ENCODE measurements at places on chromosomes 11 and 22.

DNA sequence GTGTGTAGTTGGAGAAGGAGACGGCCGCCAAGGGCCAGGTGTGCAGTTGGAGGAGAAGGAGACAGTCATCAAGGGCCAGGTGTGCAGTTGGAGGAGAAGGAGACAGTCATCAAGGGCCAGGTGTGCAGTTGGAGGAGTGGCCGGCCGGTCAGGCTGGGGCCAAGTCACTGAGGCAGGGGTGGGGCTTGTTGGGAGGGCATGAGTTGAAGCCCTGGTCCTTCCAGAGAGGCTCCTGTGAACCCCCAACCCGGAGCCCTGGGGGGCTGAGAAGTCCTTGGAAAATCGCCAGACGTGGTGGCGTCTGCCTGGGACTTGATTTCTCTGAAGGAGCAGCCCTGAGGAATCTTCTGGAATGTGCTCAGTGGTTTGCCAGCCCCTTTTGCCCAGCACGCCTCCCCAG is 1320.5 kb downstream of the BRD1 start:
- no peak for DNase-seq

DNA sequence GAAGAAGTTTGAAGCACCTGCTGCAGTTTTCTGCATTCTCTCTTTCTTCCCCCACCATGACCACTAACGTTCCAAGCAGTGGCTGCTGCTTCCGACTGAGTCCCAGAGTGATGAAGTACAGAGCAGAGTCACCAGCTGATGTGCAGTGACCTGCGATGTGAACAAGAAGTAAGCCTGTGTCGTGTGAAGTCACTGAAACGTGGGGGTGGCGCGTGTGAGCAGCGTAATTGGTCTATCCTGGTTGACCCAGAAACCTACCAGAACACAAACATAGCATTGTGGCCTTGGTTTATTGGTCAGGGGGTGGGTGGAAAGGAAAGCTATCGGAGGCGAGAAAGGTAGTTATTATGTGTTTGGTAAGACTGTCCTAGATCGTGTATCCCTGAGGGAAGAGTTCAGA is 3.5 kb downstream of the KRTAP5-7 start:
- DNase-seq: no peak

GRCh38 chr11:997907-998306 is 38.6 kb downstream of the MUC6 start:
- no peak for DNase-seq

GRCh38 chr22:50027639-50028537 is 15.3 kb upstream of the IL17REL start:
- no peak for DNase-seq

GRCh38 chr11:67248653-67249052 is 17.6 kb upstream of the GRK2 start:
- no peak for DNase-seq

DNA sequence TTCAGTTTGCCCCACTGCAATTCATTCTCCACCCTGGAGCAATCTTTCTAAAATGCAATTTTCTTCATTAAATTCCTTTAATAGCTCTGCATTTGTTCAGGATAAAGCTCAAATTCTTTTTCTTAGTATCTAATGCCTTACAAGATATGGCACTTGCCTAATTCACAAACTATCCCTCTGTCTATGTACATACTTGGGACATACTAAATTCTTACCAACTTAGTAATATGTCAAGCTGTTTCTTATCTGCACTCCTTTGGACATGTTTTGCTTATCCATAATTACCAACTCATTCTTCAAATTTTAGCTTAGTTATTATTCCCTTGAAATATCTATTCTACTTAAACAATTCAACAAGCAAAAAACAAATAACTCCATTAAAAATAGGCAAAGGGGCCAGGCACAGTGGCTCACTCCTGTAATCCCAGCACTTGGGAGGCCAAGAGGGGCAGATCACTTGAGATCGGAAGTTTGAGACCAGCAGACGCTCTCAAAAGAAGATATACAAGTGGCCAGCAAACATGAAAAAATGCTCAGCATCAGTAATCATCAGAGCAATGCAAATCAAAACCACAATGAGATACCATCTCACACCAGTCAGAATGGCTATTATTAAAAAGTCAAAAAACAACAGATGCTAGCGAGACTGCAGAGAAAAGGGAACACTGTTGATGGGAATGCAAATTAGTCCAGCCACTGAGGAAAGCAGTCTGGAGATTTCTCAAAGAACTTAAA is 96.9 kb downstream of the FAM76B start:
- DNase-seq: no peak

DNA sequence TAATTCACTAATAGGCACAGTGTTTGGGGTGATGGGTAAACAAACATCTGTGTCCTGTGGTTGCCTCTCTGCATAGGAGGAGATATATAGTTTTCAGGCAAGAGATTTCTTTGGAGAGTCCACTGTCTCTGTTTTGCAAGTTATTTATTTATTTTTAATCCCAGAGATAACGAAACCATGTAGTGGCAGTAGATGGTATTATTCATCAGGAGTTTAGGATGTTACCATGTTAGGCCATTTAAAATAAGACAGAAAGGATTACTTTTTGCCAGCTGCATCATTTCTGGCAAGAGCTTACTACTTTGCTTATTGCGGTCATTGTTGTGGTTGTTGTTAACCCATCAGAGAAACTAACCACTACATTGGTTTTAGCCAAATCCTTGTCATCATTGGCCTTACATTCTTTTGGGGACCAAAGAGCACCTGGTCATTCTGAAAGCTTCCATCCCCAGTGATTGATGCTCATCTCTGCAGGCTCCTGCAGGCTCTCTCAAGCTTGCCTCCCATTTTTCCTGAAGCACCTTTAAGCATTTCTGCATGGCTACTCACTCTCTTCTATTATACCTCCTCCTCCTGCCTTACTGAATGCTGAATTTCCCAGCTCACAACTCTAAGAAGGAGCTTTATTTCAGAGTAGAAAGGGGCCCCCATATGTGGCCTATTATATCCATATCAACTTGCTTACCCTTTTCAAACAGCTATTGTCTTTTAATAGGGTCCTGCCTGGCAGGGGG is 84.4 kb downstream of the CSTPP1 start:
- DNase-seq: no peak

- DNase-seq: no peak
Observed at GRCh38 chr11:46391578-46392420, at the start of gene CHRM4. Gene CHRM4 (minus strand): TSS chr11:46391776. CDS start chr11:46386557, 5,219 bp downstream.

DNA sequence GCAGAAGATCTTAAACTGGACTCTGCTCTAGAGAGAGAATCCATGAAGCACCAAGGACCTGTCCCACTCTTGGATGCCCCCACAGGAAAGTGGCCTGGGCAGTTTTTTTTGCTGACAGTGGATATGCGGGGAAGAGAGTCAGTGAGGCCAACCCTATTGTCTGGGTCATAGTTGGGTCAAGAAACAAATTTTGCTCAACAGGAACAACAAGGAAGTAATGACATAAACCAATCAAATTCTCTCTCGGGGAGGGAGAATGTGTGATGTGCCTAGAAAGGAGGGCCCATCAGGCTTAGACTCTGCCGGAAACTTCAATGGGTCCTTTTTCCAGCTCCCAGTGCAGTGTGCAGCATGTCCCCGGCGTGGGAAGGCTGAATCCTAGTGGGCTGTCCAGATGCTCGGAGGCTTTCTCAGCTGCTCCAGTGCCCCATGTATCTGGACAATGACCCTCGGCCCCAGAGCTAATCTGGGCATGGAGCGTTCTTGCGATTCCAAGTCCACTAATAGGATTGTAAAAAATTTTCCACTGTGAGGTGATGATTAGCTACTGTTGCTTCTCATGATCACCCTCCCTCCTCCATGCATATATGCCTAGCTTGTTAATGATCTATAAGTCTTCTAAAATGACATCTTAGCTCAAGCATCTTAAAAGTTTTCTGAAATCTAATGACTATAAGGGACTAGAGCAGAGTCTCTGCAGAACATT is 101.0 kb downstream of the SNX19 start:
- no peak for DNase-seq

- DNase-seq: no peak
Observed at GRCh38 chr11:101185985-101186384, 56.4 kb upstream of the PGR start.

DNA sequence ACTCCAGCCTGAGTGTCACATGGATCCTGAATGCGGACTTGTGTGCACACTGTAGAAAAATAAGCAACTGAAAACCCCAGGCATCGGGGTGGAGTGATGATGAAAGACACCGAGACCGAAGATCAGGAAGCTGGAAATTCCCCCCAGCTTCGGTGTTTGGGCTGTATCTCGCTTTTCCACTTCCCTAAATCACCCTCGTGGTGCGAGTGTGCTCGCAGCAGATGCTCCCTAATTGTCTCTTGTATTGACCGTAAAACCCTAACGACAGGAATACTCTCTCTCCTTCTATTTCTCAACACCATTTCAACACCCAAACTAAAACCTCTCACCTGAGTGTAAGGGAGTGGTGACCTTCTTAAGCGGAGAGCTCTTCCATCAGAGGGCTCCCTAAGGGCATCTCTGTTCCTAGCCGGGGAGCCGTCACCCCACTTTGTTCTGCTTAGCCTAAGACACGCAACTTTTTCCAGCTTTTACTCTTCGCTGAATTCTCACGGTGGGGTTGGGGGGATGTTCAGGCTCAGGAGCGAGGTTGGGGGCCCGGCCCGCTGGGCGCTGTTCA is 635 bp upstream of the GRK3 start:
- no peak for DNase-seq

DNA sequence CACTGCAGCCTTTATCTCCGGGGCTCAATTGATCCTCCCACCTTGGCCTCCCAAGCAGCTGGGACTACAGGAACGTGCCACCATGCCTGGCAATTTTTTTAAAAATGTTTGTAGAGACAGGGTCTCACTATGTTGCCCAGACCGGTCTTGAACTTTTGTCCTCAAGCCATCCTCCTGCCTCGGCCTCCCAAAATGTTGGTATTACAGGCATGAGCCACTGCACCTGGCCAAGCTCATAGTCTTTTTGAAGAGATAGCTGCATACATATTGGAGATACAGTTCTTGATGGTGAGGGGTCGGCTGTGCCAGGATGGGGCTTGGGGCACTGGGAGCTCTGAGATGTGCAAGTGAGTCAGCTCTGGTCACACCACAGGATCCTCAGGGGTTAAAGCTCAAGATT is 53.2 kb downstream of the CHRDL2 start:
- DNase-seq: no peak

DNA sequence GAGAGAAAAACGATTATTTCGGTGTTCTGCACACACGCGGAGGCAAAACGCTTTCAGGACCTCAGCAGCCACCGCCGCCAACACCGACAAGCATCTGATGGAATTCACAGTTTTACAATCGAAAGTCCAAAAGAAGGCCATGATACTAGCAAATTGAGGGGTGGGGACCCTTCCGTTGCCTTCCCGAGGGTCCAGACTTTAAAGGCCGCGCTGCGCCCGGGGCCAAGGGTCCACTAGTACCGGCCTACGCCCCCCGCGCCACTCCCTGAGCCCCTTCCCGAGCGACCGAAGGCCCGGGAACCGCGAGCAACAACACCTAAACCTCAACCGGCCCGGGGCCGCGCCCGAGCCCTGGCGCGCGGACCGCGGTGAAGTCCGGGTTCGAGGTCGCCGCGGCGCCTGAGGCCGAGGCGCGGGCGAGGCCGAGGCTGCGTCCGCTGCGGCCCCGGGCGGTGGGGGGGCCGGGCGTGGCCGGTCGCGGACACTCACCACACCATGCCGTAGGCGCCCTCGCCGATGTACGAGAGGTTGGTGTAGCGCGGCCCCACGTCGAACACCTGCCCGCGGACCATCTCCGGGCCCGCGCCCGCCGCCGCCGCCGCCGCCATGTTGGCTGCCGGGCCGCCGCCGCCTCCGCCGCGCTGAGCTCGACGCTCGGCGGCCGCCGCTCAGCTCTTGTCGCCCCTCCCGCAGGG is 465 bp downstream of the MAPK1 start:
- no peak for DNase-seq

- no peak for DNase-seq
Observed at GRCh38 chr11:110571081-110571720, 141.0 kb downstream of the ARHGAP20 start.

GRCh38 chr11:76597533-76598425 is 72.8 kb downstream of the LRRC32 start:
- no peak for DNase-seq

- no peak for DNase-seq
Observed at GRCh38 chr22:31106731-31107177, 614 bp downstream of the SELENOM start.

DNA sequence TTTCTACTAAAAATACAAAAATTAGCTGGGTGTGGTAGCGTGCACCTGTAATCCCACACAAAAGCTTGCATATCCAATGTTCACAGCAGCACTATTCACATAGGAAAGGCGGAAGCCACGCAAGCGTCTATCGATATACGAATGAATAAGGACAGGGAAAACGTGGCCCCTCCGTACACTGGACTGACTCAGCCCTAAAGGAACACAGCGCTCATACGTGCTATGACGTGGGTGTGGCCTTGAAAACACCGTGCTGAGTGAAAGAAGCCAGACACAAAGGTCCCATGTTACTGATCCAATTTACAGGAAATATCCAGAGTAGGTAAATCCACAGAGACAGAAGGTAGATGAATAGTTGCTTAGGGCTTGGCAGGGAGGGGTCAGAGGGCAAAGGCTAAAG is 7.0 kb downstream of the LMF2 start:
- no peak for DNase-seq

DNA sequence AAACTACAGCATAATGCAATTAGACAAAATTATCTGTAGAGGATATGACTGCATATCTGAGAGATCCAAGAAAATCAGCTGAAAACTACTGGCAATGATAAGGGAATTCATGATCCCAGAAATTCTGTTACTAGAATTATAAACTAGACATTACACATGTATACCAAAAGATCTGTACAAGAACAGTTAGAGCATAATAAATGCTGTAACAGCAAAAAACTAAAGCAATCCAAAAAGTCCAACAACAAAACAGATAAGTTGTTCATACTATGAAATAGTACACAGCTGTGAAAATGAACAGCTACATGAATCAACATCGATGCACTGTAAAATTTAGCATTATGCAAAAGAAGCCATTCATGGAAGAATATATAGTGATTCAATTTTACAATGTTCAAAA is 6.0 kb downstream of the ZNF214 start:
- no peak for DNase-seq

- no peak for DNase-seq
Observed at GRCh38 chr11:16897470-16898061, 116.6 kb downstream of the PLEKHA7 start.

DNA sequence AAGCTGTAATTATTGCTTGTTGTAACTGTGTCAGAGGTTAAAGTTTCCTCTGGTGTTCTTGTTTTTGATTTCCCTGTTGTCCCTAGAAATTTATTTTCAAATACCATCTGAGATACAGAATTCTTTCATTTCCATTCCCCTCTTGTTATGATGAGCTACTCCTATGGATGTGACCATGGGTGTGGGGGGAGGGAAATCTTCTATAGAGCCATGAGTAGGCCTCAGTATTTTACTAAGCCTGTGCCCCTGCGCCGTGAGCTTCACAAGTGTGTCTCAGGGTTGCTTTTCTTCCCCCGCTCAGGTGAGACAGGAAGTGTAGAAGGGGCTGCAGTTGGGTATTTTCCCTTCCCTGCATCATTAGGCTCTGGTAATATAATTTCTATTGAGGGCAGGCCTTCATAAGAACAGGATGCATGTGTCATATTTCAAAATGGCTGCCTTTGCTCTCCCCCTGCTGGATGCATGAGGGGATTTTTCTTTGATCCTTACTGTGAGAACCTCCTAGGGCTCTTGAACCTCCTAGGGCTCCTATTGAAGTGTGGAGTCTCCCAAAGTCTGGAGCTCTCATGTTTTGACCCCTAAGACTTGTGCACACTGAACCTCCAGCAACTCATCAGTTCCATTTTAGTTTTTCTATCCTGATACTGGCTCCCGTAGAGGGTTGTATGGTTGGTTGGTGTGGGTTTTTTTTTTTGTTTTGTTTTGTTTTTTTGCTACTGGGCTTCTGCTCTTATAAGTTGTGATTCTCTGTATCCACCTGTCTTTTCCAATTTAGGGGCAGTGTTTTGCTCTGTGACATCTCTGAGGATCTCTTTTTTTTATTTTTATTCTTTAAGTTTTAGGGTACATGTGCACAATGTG is 658.2 kb downstream of the NTM start:
- DNase-seq: no peak

Measured in cortex of kidney (tissue), 1 donor.